ENCODE measurements at places on chromosomes 2 and 18.

DNA sequence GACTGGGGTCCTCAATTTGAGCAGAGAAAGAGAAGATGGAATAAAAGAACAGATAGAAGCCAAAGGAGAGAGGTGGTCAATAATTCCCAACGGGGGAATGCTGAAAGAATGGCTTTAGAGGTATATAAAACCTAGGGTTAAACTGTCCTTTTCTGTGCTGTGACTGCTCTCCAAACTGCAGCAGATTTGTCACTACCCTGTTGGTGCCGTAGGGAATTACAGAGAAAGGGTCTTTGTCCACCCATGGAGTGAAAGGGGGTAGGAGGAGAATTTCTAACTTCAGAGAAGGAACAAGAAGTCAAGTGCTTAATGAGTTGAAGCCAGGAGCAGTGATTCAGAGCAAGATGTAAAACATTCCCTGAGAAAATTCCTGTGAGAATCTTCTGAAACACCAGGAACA, 486.5 kb downstream of the NUP35 start:
- DNase-seq, result no peak

DNA sequence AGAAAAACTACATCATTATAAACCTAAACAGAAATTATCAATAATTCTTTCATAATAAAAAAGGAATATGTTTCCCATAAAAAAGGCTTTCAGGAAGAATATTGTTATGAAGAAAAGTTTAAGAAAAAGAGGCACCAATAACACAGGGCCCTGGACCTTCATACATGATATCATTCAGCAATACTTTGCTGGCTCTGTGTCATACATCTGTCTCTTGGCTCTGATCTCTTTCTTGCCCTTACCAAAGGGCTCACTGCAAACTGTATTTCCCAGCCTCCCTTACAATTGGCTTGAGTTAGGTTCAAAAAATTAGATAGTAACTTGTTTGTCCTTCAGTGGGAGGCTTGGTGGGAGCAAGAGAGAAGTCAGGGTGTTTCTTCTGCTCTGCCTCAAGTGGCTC, 499.0 kb downstream of the TGIF1 start:
- DNase-seq, result no peak

GRCh38 chr2:118121101-118121500, 32.8 kb downstream of the INSIG2 start:
- DNase-seq, result no peak

DNA sequence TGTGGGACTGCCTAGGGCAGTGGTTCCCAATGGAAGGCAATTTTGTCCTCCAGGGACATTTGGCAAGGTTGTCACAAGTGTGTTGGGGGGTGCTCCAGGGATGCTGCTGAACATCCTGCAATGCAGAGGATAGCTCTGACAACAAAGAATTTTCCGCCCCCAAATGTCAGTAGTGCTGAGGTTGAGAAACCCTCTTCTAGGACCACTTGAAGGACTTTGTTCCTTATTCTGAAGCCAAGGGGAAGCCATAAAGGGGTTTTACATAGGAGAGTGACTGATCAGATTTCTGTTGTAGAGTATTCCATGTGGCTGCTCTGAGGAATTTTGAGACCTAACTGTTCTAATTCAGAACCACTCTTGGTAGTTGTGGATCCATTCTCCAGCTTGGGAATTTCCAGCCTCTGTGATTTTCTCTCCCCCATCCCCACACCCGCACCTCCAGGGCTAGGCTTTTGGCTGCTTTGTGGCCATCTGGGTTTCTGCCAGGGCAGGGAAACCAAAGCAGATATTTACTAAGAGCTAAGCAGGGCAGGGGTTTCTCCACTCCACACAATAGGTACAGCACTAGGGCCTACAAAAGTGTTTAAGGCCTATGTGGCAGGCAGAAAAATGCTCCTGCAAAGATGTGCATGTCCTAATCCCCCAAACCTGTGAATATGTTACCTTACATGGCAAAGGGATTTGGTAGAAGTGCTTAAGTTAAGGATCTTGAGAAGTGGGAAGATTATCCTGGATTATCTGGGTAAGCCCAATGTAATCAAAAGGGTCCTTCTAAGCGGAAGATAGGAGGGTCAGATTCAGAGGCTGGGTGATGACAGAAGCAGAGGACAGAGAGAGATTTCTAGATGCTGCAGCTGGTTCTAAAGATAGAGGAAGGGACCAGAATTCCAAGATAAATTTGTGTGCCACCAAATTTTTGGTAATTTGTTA, 135.4 kb downstream of the TMEM17 start:
- DNase-seq, result no peak

DNA sequence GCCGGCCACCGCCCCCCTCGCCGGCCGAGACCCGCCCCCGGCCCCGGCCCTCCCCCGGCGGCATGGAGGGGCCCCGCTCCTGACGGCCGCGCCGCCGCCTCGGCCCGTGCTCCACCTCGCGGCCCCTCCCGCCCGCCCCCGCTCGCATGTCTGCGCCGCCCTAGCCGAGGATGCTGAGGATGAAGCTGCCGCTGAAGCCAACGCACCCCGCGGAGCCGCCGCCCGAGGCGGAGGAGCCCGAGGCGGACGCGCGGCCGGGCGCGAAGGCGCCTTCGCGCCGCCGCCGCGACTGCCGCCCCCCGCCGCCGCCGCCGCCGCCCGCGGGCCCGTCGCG, 397 bp downstream of the ZCCHC2 start:
- DNase-seq, result peak; percentile 38

GRCh38 chr2:83959266-83959665, 499.8 kb downstream of the SUCLG1 start:
- no peak for DNase-seq

DNA sequence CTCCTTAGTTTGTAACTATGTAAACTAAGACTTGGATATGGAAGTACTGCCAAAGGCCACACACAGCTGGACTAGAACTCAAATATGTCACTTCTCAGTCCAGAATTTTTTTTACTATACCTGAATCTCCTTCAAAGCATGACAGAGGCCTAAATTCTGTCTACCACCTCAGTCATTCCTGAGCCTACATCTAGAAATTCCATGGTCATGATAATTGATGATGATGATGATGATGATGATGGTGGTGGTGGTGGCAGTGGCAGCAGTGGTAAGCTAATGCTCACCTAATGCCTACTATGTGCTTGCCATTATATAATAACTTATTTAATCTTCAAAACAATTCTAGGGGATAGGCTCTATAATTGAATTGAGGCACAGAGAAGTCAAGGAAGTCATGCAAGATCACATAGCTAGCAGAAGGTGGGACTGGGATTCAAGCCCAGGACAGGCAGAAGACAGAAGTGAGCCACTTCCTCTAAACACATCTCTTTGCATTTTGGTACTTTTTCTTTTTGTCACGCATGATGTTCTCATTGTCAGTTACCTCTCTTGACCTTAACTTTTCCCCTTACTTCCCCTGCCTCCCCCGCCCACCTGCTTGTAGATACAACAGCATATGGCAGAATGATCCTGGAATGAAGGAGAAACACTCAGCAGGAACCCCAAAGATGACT, 539.3 kb downstream of the TNS1 start:
- no peak for DNase-seq

GRCh38 chr2:217753460-217754200, 249.2 kb downstream of the TNS1 start:
- DNase-seq, result no peak

DNA sequence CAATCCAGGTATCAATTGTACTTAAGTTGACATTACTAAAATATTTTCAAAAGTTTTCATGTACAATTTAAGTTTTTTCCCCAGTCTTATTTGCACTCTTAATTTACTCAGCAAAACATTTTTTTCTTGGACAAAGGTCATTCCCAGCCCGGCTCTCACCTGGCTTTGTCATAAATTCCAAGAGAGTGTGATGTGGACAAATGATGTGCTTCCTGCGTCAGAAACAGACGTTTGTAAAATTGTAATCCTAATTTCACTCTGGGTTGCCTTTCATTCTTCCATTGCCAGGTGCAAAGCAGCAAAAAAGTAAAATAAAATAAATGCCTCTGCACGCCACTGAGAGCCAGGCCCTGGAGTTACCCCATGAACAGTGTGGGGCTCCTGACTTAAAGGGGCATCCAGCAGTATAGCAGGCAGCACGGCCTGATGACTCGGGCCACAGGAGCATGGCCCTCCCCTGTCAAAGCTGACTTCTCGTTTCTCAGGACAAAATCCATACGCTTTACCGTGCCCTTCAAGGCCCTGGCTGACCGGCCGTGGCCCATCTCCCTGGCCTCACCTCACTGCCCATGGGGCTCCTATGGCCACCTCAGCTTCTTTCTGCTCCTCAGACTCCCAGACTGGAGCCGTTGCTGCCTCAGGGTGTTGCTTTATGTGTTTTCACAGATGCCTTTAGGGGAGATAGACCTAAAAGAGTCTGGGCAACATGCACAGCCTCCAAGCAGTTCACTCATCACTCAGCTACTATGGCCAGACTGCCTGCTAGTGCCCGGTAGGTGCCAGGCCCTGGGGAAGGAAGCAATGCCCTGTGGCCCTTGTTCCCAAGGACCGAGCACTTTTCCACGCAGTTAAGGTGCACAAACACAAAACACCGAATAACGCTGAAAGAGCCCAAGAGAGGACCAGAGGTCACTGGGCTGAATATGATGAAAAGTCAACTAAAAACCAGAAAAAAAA, 7.6 kb upstream of the TMEM185B start:
- DNase-seq, result no peak

DNA sequence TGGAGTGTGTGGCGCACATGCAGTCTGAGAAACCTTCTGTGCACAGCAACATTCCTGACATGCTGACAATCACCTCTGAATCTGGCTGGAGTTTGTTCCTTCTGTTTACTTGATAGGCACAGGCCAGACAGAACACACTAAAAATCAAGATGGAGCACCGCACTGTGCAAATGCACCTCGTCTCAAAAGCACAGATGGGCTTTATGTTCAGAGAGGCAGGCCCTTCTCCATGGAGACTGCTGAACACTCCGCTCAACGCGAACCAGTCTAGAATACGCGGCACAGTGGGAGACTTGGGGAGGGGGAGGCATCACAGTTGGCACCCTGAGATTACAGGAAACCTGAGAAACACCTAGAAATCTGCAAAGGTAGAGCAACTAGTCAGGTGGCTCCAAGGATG, 58.4 kb upstream of the DNMT3A start:
- DNase-seq, result no peak

- DNase-seq, result no peak
Observed at GRCh38 chr2:144607891-144608521, 88.1 kb upstream of the ZEB2 start.

DNA sequence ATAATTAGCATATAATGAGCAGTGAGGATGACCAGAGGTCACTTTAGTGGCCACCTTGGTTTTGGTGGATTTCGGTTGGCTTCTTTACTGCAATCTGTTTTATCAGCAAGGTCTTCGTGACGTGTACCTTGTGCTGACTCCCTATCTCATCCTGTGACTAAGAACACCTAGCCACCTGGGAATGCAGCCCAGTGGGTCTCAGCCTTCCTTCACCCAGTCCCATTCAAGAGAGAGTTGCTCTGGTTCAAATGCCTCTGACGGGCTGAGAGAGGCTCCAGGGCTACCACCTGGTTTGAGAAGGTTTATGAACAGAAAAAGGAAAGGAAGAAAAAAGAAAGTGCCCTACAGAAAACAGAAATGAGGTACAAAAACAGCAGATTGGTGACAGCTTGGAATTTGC, 738.7 kb downstream of the SOCS6 start:
- DNase-seq, result no peak

- no peak for DNase-seq
Observed at GRCh38 chr2:101500180-101500579, 25.3 kb upstream of the RFX8 start.

DNA sequence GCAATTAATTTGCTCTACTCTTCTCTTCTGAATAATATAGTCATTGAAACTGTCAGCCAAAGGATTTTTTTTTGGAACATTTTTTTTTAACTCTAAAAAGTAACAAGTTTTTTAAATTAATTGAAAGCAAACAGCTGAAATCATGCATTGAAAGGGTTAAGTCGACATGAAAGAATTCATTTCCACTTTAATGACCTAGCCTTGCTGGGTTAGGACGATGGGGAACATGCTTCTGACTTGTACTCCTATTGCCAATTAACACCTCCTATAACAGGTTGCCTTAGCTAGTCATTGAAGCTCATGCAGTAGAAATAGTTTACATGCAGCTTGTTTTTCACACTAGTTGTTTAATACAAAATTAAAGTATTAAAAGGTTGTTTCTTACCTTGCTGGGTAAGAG, 47.8 kb downstream of the PSMD14 start:
- DNase-seq, result no peak

DNA sequence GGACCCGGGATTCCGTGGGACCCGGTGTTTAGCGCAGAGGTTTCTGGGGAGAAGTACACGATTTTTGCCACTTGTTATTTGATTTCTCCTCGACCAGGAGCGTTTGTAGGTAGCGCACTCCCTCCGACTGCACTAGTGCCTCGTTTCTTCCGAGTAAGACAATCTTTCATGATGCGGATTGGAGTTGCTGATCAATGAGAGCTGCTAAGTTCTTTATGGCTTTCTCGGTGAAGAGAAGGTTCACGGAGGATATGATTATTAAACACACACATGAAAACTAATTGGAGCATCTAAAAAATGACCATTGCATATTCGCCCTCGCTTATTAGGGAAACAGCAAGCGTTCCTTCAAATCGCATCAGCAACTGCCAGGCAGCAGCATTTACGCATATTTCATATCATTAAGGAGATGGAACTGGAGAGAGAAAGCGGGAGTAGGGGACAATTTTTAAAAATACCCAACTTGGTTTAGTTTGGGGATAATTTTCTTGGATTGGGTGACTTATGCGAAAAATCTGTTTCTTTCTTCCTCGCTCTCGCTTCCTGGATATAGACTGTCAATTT, 616 bp downstream of the EML6 start:
- no peak for DNase-seq

DNA sequence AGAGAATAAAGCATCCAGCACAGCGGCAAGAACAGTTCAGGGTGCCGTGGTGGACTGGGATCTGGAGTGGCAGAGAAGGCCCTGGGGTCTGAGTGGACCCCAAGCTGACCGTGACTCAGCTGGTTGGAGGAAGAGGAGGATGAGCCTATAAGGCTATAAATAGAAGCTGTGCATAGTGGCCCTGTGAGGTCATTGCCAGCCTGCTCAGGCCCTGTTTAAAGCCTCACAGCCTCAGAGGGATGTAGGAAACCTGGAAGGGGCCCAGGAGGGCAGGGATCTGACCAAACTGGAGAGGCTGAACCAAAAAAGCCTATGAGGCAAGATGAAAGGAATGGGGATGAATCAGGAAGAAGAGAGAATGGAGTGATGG, 11.3 kb upstream of the DES start:
- no peak for DNase-seq

- no peak for DNase-seq
Observed at GRCh38 chr2:232757905-232758304, 18.5 kb downstream of the KCNJ13 start.

- DNase-seq, result no peak
Observed at GRCh38 chr2:168594778-168595177, 138.7 kb downstream of the CERS6 start.

- DNase-seq, result no peak
Observed at GRCh38 chr2:12036640-12036983, 290.2 kb downstream of the LPIN1 start.

DNA sequence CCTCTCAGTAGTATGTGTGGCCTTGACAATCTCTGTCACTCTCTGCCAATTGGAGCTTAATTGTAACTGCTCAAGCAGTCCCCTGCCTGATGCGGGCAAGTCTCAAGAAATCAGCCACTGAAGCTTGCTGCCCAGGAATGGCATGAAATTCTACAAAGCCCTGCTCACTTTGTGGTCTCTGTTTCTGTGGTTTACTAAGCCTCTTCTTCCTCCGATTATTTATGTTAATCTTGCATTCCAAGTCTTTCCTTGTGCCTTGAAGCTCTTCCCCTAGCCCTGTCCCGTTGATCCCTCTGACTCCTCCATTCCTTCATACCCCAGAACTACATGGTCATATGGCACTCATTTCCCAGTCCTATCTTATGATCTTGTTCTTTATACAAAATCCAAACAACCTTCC, 489.3 kb upstream of the CHST9 start:
- DNase-seq, result no peak
